ENCODE measurements at places on chromosomes 1 and 21.

GRCh38 chr1:44624268-44624901, 49.9 kb downstream of the TMEM53 start:
- DNase-seq: no peak

DNA sequence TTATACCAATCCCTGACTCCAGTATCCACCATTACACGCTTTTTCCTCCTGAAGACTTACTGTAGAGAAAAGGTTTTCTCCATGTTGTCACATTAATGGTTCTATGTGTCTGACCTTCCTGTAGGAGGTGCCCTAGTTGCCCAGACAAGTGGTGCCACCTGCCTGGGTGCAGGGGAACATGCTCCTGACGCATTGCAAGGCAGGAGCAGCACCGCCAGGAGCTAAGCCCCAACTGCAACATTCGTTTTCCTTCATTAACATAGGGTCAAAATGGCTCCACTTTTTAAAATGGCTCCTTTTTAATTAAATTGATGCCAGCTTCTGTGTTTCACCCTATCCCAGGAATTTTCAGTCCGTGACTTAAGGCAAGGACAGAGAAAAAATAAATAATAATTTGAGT, 220.1 kb upstream of the SAMSN1 start:
- DNase-seq: no peak

DNA sequence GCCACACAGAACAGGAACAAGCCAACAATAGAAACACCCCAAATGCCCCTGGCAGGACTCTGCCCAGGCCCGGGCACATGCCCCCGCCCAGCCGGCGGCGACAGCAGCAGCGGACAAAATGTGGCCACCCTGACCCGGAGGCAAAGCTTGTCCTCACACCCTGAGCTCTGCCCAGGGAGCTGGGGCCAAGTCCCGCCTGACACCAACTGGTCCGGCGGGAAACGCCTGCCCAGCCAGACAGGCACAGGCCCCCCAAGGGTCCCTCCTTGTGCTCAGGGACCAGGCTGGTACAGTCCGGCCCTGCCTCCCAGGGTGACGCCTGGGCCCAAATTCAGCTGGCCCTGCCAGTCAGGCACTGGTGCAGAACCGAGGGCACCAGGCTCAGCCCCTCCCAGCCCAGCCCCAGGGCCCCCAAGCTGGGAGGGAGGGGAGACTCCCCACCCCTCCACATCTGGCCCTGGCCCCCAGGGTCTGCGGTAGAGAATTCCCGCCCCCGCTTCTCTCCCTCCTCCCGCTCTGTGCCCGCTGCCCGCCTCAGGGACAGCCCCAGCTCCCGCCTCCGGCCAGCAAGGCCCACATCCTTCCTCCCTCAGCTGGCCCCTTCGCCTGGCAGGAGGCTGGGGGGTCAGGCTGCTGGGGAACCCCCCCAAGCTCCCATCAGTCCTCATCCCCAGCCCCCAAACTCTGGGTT, 2.0 kb downstream of the AHDC1 start:
- DNase-seq: no peak

DNA sequence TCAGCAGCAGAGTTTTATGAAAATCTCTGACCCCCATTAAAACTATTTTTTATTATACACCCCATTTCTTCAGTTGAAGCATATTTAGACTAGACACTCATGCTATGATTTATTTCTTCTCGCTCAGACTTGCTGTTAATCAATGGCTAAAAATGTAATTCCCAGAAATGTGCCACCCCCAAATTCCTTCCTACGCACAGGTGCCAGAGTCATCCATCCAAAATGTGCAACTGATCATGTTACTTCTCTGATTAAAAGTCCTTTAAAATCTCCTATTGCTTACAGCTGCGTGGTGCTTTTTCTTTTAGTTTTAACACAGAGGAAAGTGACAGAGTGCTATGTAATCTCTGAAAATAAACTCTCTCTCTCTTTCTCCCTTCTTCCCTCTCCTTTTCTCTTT, 954.4 kb downstream of the NCAM2 start:
- no peak for DNase-seq

DNA sequence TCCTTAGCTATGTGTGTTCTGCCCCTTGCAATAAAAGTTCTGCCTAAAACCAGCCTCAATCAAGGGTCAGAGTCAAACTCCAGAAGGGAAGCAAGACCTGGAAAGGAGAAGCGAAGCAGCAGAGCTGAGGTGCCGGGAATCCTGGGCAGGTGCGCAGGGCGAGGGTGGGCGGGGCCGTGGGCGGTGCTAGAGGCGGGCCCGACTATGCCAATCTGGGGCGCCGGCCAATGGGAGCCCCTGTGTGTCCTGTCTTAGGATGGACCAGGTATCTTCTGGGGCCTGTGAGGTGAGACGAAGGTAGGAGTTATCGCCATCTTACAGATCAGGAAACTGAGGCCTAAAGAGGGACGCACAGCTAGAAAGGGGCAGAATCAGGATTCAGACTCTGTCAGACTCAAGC, 120.3 kb downstream of the PTPRU start:
- DNase-seq: no peak

- no peak for DNase-seq
These were observed at the start of gene ESPN for GRCh38 chr1:6424619-6425593. Gene ESPN, plus strand, starts transcription at chr1:6424776. Its CDS starts 180 bp downstream, at chr1:6424956.

DNA sequence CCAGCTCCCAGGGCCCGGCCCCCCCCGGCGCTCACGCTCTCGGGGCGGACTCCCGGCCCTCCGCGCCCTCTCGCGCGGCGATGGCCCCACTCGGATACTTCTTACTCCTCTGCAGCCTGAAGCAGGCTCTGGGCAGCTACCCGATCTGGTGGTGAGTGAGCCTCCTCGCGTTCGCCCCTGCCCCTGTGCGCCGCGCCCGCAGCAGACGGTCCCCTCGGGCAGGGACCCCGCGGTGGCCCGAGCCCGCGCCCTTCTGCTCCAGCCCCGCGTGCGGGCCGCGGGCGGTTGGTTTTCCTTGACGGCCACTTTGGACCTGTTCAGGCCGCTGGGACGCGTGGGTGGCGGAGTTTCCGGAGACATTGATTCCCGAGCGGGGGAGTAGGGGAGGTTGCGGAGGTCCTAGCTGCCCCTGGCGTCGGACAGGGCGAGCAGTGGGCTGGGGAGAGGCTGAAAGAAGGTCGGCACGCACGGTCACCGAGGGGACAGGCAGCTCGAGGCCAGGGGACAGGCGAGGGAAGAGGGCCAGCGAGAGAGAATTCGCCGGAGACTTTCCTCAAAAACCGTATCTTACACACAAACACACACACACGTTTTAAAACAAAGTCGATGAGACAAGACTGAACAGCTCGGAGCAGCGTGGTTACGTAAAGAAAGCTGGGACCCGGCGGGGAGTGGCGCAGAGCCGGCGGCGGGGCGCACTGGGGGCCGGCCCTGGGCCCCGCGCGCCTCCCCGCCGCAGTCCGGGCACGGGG, 427 bp downstream of the WNT3A start:
- no peak for DNase-seq

- no peak for DNase-seq
These were observed 83.5 kb downstream of the SYF2 start for GRCh38 chr1:25148673-25149300.

DNA sequence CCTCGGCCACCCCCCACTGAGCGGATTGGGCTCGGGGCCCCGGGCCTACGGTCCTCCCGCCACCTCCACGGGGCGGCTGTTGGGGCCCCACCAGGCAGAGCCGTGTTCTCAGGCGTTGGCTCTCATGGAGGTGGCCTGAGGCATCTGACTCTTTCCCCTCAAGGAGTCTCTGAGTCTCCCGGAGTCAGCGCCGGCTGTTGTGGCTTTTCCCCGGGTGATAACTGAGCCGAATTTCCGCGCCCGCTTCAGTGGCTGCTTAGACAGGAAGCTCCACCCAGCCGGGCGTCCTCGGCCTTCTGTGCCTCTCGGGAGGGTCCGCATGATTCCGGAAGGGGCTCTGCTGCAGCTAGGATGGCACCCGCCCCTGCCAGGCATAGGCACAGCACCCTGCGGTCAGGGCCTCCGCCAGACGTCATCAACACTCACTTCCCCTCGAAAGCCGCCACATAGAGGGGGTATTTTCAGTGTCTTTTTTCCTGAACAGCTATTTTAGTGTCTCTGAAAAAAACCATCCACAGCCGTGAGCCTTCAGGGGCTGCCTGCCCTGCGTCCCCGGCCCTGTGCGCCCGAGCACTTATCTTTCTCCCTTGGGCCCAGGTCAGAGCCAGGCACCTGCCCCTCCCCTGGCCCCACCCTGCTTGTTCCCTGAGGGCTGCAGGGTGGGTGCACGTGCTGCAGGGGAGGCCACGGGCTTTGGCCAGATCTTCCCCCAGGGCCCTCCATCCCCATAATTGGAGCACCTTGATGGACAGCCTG, 72.9 kb downstream of the SKI start:
- DNase-seq: peak; percentile 82

DNA sequence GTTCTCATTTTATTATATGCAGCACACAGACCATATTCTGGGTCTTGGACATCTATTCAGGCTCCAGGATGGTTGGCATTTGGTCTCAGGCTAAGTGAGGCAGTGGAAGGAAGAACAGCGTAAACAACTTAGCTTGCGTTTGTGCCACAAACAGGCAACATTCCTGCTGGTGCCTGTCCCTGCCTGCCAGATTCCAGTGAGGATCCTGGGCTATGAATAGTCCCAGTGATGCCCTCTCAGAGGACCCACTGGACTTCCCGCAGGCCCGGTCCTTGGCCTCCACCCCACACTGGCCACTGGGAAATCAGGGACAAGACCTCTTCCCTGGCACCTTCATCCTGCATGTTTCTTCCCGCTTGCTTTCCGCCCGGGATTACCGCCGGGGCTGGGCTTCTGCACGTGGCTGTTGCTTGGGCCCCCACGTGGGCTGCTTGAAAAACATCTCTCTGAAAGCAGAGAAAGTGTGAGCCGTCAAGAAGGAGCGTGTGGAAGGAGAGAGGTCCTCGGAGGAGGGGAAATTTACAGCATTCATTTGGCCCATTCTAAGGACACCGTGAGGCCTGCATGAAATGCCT, 145.1 kb upstream of the WNT4 start:
- no peak for DNase-seq

DNA sequence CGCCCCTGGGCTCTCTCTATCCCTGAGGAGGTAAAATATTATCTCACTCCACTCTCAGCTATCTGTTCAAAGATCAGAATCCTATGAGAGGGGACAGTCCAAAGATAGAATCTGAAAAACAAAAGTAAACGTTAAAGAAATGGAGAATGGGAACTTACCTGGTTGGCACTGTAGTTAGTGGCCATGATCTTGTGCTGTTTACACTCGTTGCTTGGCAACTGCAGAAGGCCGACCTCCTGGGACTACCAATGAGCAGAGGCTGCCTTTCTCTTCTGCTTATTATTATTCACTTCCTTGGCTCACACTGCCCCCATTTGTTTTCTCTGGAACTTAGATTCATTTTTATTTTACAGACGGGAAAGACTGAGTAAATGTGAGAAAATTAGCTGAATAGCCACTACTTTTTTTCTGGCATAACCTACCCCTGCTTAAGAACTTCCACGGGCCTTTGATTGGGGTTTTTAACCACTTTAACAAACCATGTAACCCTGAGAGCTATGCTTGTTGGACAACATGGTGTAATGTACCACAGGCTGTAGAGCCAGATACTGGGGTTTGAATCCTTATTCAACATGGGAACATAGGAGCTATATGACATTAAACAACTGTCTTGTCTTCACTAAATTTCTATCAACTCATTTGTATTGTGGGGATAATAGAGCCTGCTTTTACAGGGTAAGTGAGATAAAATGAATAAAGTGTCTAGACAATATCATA, at the start of gene CFAP126:
Gene CFAP126 (minus strand): TSS at position 193 of the 717 bp plus-strand sequence. CDS start 8 bp downstream, at position 185.
- DNase-seq: no peak

DNA sequence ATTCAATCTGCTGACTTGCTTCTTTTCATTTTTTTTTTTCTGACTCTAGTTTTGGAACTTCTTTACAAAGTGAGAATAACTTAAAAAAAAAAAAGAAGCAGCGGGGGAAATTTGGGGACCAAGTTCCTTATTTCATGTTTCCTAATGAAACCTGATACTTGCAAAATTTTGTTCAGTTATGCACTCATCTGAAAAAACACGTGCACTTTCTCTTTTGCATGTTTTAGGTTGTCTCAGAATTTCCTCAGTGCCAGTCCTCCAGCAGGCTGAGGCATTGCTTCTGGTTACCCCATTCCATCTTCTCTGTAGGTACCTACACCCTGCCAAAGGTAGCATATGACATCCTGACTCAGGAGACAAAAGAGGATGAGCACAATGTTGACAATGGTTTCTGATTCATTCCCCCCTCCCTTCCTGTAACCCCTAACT, 299.7 kb downstream of the GRIK1 start:
- no peak for DNase-seq

- peak; percentile 27 for DNase-seq
These were observed 57.8 kb downstream of the SLC35D1 start for GRCh38 chr1:66996018-66996682.

DNA sequence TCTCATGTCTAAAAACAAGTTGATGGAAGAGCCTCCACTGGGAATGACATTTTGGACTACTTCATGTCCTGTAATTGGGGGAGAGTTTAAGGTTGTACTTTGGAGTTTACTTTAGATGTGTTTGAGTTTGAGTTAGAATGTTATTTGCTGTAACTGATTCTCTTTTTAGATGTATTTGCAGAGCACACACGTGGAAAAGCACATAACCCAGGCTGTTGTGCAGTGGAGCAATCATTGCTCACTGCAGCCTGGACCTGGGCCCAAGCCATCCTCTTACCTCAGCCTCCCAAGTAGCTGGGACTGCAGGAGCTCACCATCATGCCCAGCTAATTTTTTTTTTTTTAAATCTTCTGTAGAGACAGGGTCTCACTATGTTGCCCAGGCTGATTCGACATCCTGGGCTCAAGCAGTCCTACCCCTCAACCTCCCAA, 36.7 kb upstream of the SH3D21 start:
- DNase-seq: no peak

DNA sequence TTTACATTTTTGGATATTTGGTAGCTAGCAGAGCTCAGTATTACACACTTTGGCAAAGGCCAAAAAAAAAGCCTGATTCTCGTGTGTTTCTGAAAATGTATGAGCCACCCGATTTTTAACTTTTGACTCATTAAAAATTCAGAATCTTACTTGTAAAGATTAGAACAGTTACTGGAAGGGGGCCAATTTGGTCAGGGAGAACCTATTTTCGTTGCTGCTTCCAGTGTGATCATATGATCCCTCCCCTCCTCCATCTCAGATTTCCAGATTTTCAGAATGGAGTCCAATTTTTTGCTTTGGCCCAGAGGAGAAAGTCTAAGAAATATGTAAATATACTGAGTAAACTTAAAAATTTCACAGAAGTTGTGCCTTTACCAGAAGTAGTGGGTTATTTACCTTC, 3.2 kb upstream of the OR2AK2 start:
- no peak for DNase-seq

GRCh38 chr1:24193046-24193445, 6.0 kb upstream of the IFNLR1 start:
- no peak for DNase-seq

DNA sequence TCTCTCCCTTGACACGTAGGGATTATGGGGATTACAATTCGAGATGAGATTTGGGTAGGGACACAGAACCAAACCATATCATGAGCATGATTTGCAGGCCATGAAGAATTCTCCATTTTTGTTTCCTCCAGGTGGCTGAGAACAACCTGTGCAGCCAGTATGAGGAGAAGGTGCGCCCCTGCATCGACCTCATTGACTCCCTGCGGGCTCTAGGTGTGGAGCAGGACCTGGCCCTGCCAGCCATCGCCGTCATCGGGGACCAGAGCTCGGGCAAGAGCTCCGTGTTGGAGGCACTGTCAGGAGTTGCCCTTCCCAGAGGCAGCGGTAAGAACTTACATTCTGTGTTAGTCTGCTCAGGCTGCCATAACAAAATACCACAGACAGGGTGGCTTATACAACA, 9.7 kb downstream of the MX1 start:
- DNase-seq: no peak

Measured in stimulated activated CD8-positive, alpha-beta memory T cell treated with anti-CD3 and anti-CD28 coated beads, Interleukin-15, amount 100 ng/mL, for 1 hour (primary cell).